ENCODE measurements at places on chromosomes 4 and X. TPM values are rescaled to one million over a fixed set of nuclear protein-coding genes. Genes with fewer than 3 reads are reported as not detected.

Gene SPARCL1
- not detected for total RNA-seq

Gene ENAM
- total RNA-seq: not detected

Gene TMEM185A
- 8.3 TPM for total RNA-seq

Gene MAGEA2B
- 45.1 TPM for total RNA-seq

Gene PPBP
- not detected for total RNA-seq

Gene TCP11X2
- total RNA-seq: not detected

Gene ACE2
- total RNA-seq: not detected
